ENCODE measurements at places on chromosomes 4 and X.

DNA sequence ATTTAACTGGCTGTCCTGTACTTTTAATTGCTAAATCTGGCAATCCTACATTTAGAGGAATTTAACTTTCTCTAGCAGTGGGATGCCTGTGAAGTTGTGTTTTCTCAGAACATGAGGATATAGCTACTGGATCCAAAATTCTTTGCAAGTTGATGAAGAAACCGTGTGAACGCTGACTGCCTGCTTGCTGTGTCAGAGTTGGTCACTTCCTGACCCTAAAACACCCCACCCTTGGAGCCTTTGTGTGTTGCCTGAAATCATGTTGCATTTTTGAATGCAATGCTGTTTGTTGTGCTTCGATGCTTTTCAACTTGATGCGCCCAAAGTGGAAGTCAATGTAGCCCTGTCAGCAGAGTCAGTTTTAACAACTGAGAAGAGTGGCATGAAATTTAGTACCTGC is 211.2 kb downstream of the ANK2 start:
- no peak for DNase-seq

- DNase-seq: no peak
These were observed 17.7 kb downstream of the MID1 start for GRCh38 chrX:10602646-10603045.

GRCh38 chr4:58225460-58225859 is 1115.3 kb upstream of the IGFBP7 start:
- DNase-seq: no peak

DNA sequence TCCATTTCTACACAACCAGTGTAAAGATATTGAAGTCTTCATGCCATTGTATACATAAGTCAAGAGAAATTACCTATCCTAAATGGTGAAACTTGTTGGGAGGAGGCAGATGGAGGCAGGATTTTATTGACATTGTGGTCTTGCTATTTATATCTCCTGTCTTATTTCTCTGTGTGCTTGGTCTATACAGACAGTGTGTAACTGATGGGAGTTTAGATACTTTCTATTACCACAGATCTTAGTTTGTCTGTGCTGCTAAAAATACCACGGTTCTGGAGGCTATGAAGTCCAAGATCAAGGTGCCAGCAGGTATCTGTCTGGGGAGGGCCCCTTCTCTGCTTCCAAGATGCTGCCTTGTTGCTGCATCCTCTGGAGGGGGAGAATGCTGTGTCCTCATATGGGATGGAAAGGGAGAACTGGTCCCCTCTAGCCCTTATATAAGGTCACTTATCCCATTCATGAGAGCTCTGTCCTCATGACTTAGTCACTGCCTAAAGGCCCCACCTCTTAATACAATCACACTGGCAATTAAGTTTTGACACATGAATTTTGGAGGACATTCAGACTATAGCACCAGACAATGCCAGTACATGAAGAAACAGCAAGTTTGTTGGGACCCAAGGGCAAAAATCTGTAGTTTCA is 62.4 kb downstream of the SYNPO2 start:
- no peak for DNase-seq

DNA sequence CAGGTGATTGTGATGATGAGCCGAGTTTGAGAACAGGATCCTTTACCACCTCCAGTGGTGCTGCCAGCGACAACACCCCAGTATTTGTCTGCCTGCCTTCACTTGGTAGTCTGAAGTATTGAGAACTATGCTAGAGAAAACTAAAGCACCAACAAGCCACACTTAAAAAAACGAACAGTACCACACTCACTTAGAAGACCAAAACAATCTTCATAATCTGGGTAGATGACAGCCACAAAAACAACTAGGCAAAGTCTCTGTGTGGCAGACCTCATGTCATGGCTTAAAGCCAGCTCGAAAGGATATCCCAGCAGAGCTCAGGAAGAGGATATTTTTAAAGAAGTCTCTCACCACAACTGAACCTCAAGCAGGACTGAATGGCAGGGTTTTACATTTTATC is 236.0 kb downstream of the GPC3 start:
- no peak for DNase-seq

GRCh38 chrX:133390676-133391075 is 24.6 kb downstream of the GPC4 start:
- DNase-seq: no peak

GRCh38 chr4:56426273-56426672 is 9.1 kb downstream of the PPAT start:
- DNase-seq: no peak

- DNase-seq: no peak
These were observed 4.6 kb upstream of the CLDN24 start for GRCh38 chr4:183326853-183327252.

Data from frontal cortex (tissue), 4 donors.